ENCODE measurements at places on chromosomes 3 and 15.
A peak's percentile ranks its signal among the peaks of the same experiment; 100 is the strongest.

GRCh38 chr15:81886591-81886990 is 159.2 kb downstream of the MEX3B start:
- H3K27ac ChIP-seq, result no peak overlapping the region
- H3K36me3 ChIP-seq, result no peaks in the 10 kb centered on the region
- H3K27me3 ChIP-seq, result no peaks in the 10 kb centered on the region
- no peak overlapping the region for H3K4me3 ChIP-seq
- H3K4me1 ChIP-seq, result peaks cover 3% of the 10 kb centered on the region
- DNase-seq, result no peak

DNA sequence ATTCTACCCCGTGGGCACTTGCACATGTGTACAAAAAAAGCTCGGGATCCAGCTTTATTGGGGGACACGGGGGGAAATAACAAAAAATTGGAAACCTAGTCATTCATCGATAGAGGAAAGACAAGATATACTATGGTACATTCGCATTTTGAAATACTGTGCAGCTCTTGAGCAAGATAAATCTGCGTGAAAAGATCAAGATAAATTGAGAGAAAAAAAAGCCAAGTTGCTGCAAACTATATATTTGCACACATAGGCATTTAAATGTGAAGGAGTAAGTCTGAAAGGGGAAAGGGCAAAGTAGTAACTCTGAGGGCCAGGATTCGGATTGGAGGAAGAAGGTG is 620 bp upstream of the UBR1 start:
- no peaks in the 10 kb centered on the region for H3K36me3 ChIP-seq
- peak overlapping the region; percentile 90 for H3K4me3 ChIP-seq
- no peak for DNase-seq
- no peaks in the 10 kb centered on the region for H3K27me3 ChIP-seq
- H3K4me1 ChIP-seq, result peaks cover 22% of the 10 kb centered on the region
- peak overlapping the region; percentile 93 for H3K27ac ChIP-seq

- no peaks in the 10 kb centered on the region for H3K4me1 ChIP-seq
- DNase-seq, result no peak
- H3K27me3 ChIP-seq, result no peaks in the 10 kb centered on the region
- no peaks in the 10 kb centered on the region for H3K36me3 ChIP-seq
- no peak overlapping the region for H3K27ac ChIP-seq
Measured at GRCh38 chr3:10395671-10396070, 74.8 kb upstream of the SEC13 start.

DNA sequence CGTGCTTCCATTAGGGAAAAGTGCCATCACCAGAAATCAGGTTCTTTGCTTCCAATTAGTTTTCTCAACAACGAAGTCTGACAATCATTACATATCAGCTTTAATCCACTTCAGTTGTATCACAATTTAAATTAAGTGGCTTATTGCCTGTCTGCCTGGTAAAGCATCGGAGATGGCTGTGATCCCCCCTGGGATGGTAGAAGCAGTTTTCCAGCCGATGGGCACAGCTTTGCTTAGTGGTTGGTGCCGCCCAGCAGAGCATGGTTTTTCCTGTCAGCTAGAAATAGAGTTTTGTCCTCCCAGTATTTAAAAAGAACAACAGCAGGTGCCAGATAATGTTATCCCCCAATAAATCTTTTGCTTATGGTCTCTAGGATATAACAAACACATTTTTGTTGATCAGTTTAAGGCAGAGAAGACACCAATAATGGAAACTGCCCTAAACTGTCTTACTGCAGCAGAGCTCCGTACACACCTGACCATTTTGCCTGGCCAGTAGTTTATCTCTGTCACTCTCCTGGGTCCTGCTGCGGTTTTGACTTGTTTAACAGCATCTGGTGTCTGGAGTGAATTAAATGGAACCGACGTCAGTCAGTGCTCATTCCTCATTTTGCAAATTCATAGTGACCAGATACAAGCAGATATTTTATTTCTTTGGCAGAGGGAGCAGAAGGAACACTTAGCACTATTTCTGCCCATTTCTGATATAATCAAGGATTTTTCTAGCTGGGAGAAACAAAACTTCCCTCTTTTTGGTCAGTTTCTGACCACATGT is 79.1 kb downstream of the SLC49A4 start:
- no peak for DNase-seq
- H3K4me1 ChIP-seq, result no peaks in the 10 kb centered on the region
- no peak overlapping the region for H3K4me3 ChIP-seq
- no peaks in the 10 kb centered on the region for H3K27me3 ChIP-seq
- peaks cover 5% of the 10 kb centered on the region for H3K36me3 ChIP-seq

GRCh38 chr15:61396235-61396919 is 167.3 kb upstream of the RORA start:
- DNase-seq, result no peak
- H3K4me1 ChIP-seq, result no peaks in the 10 kb centered on the region
- no peak overlapping the region for H3K27ac ChIP-seq
- H3K4me3 ChIP-seq, result no peak overlapping the region

- H3K4me1 ChIP-seq, result peaks cover 31% of the 10 kb centered on the region
- no peaks in the 10 kb centered on the region for H3K27me3 ChIP-seq
- H3K4me3 ChIP-seq, result no peak overlapping the region
- no peak for DNase-seq
- peaks cover 6% of the 10 kb centered on the region for H3K36me3 ChIP-seq
Measured at GRCh38 chr15:72486144-72486543, 12.0 kb downstream of the ARIH1 start.

GRCh38 chr3:8780279-8780678 is 10.9 kb upstream of the OXTR start:
- H3K4me1 ChIP-seq, result no peaks in the 10 kb centered on the region
- no peak overlapping the region for H3K4me3 ChIP-seq
- no peak for DNase-seq
- H3K27me3 ChIP-seq, result no peaks in the 10 kb centered on the region
- H3K36me3 ChIP-seq, result no peaks in the 10 kb centered on the region
- H3K27ac ChIP-seq, result no peak overlapping the region

DNA sequence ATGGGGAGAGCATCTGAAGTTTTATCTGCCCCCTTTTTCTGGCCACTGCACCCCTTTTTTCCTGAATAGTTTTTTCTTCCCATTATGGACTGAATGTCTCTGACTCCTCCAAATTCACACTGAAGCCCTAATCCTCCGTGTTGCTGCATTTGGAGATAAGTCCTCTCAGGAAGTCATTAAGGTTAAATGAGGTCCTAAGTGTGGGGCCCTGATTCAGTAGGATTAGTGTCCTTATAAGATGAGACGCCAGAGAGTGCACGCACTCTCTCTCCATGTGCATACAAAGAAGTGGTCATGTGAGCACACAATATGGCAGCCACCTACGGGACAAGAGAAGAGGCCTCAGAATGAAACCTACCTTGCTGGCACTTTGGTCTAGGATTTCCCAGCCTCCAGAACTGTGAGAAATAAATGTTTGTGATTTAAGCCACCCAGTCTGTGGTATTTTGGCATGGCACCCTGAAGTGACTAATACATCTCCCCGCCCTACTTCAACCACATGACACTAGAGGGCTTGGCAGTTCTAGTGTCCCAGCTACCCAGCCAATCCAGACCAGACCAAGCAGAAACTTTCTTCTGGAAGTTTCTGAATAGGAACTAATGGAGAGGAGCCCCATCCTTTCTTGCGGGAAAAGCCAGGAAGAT is 191.3 kb downstream of the PDE8A start:
- no peaks in the 10 kb centered on the region for H3K27me3 ChIP-seq
- no peak for DNase-seq
- no peak overlapping the region for H3K4me3 ChIP-seq
- H3K4me1 ChIP-seq, result peaks cover 3% of the 10 kb centered on the region
- no peaks in the 10 kb centered on the region for H3K36me3 ChIP-seq
- H3K27ac ChIP-seq, result no peak overlapping the region

DNA sequence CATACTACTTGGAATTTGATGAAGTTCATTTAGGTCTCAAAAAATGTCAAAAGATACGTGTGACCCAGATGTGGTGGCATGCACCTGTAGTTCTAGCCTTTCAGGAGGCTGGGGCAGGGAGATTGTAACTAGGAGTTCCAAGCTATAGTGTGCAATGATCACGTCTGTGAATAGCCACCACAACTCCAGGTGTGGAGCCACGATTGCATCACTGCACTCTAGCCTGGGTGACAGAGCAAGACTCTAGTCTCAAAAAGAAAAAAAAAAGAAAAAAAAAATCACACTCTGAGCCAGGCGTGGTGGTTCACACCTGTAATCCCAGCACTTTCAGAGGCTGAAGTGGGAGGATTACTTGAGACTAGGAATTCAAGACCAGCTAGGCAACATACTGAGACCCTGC is 14.2 kb downstream of the MAP4 start:
- no peak overlapping the region for H3K4me3 ChIP-seq
- DNase-seq, result no peak
- H3K27ac ChIP-seq, result no peak overlapping the region
- no peaks in the 10 kb centered on the region for H3K4me1 ChIP-seq

GRCh38 chr3:150433347-150433746 is 25.2 kb downstream of the TSC22D2 start:
- H3K27me3 ChIP-seq, result no peaks in the 10 kb centered on the region
- DNase-seq, result no peak
- H3K4me3 ChIP-seq, result no peak overlapping the region
- no peak overlapping the region for H3K27ac ChIP-seq
- peaks cover 6% of the 10 kb centered on the region for H3K4me1 ChIP-seq

GRCh38 chr3:12518261-12519028 is 26.9 kb downstream of the MKRN2OS start:
- peaks cover 7% of the 10 kb centered on the region for H3K4me1 ChIP-seq
- no peaks in the 10 kb centered on the region for H3K27me3 ChIP-seq
- no peaks in the 10 kb centered on the region for H3K36me3 ChIP-seq
- H3K4me3 ChIP-seq, result no peak overlapping the region
- peak; percentile 67 for DNase-seq

- H3K4me1 ChIP-seq, result peaks cover 21% of the 10 kb centered on the region
- no peaks in the 10 kb centered on the region for H3K36me3 ChIP-seq
- peak; percentile 69 for DNase-seq
- peak overlapping the region; percentile 67 for H3K4me3 ChIP-seq
- H3K27me3 ChIP-seq, result no peaks in the 10 kb centered on the region
- peak overlapping the region; percentile 83 for H3K27ac ChIP-seq
Measured at GRCh38 chr3:64267721-64268604, 42.7 kb upstream of the PRICKLE2 start.

GRCh38 chr3:192578729-192579128 is 148.6 kb downstream of the FGF12 start:
- H3K36me3 ChIP-seq, result no peaks in the 10 kb centered on the region
- H3K4me1 ChIP-seq, result no peaks in the 10 kb centered on the region
- H3K27me3 ChIP-seq, result no peaks in the 10 kb centered on the region

DNA sequence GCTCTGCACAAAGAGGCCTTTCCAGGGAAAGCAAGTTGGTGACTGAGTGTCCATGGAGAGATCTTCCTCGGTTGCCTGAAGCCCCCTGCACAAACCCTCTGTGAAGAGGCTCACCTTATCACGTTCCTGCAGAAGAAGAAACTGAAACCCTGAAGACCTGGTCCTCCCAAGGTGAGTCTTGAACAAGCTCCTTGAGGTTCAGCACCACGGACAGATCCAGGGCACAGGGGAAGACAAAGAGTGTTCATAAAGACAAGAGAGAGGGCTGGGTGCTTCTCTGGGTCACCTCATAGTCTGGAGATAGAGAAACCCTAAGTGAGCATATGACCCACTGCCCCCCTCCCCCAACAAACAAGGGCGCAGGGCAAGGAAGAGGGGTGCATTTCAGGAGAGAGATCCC is 21.7 kb upstream of the TBC1D21 start:
- no peaks in the 10 kb centered on the region for H3K27me3 ChIP-seq
- no peak overlapping the region for H3K4me3 ChIP-seq
- H3K4me1 ChIP-seq, result no peaks in the 10 kb centered on the region
- no peak for DNase-seq
- no peak overlapping the region for H3K27ac ChIP-seq

GRCh38 chr15:91694131-91694830 is 159.2 kb upstream of the SLCO3A1 start:
- peak overlapping the region; percentile 27 for H3K4me3 ChIP-seq
- H3K4me1 ChIP-seq, result no peaks in the 10 kb centered on the region
- peak overlapping the region; percentile 83 for H3K27ac ChIP-seq

GRCh38 chr3:152218602-152219001 is 50.1 kb upstream of the MBNL1 start:
- no peak overlapping the region for H3K4me3 ChIP-seq
- DNase-seq, result no peak
- H3K36me3 ChIP-seq, result no peaks in the 10 kb centered on the region
- H3K4me1 ChIP-seq, result peaks cover 34% of the 10 kb centered on the region

GRCh38 chr15:25993506-25993905 is 130.4 kb upstream of the ATP10A start:
- no peak overlapping the region for H3K27ac ChIP-seq
- no peaks in the 10 kb centered on the region for H3K36me3 ChIP-seq
- no peak for DNase-seq
- no peak overlapping the region for H3K4me3 ChIP-seq
- no peaks in the 10 kb centered on the region for H3K4me1 ChIP-seq

GRCh38 chr15:101399431-101399830 is 90.1 kb downstream of the PCSK6 start:
- no peak overlapping the region for H3K27ac ChIP-seq
- H3K36me3 ChIP-seq, result no peaks in the 10 kb centered on the region
- H3K27me3 ChIP-seq, result no peaks in the 10 kb centered on the region
- no peak overlapping the region for H3K4me3 ChIP-seq
- DNase-seq, result peak; percentile 17

- no peak overlapping the region for H3K4me3 ChIP-seq
- H3K27ac ChIP-seq, result peak overlapping the region; percentile 11
- no peaks in the 10 kb centered on the region for H3K27me3 ChIP-seq
- DNase-seq, result no peak
Measured at GRCh38 chr3:113614402-113614801, 82.0 kb downstream of the USF3 start.

DNA sequence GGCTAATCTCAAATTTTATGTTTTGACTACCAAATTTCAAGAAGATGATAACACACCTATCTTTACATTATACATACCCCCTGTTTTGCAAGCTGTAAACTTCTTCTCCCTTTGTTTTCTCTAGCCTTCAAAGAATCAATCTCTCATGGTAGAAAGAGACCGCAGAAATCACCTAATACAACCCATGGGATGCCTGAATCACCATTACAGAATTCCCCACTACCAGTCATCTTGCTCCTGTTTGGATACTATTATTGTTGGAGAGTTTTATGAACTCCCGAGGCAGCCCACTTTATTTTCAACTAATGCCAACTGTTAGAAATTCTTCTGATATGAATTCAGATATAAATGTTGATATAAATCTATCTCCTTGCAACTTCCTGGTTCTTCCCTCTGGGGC is 110.9 kb downstream of the FRMD5 start:
- no peak overlapping the region for H3K27ac ChIP-seq
- H3K4me1 ChIP-seq, result no peaks in the 10 kb centered on the region
- no peak overlapping the region for H3K4me3 ChIP-seq
- no peaks in the 10 kb centered on the region for H3K36me3 ChIP-seq
- DNase-seq, result no peak
- H3K27me3 ChIP-seq, result no peaks in the 10 kb centered on the region

GRCh38 chr3:172057059-172057458 is 17.7 kb downstream of the FNDC3B start:
- DNase-seq, result no peak
- H3K27me3 ChIP-seq, result no peaks in the 10 kb centered on the region
- H3K27ac ChIP-seq, result no peak overlapping the region
- peaks cover 64% of the 10 kb centered on the region for H3K4me1 ChIP-seq

GRCh38 chr15:67198157-67198754 is 56.2 kb downstream of the AAGAB start:
- peaks cover 8% of the 10 kb centered on the region for H3K4me1 ChIP-seq
- no peak overlapping the region for H3K4me3 ChIP-seq
- H3K27ac ChIP-seq, result no peak overlapping the region
- DNase-seq, result no peak
- no peaks in the 10 kb centered on the region for H3K27me3 ChIP-seq

Data from upper lobe of right lung (tissue), 1 donor.